ENCODE measurements at places on chromosomes 16 and 17.

DNA sequence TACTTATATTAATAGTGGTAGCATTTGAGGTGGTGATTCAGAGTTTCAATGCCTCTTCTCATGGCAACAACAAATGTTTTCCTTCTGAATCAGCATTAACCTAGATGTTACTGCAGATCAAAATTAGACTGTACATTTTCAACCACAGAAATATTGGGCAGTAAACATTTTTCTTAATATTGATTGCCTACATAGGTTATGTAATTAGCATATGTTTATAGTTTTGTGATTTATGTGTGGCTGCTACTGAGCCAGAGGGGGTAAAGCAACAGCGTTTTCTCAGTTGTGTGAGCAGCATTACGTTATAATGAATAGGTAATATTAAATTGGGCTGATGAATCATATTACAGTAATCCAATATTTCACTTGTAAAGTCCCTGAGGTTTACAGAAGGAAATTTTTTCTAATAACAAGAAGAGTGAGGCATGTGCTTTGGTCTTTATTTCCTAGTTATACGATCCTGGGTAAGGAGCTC, 18.8 kb upstream of the BMERB1 start:
- no peak for DNase-seq

DNA sequence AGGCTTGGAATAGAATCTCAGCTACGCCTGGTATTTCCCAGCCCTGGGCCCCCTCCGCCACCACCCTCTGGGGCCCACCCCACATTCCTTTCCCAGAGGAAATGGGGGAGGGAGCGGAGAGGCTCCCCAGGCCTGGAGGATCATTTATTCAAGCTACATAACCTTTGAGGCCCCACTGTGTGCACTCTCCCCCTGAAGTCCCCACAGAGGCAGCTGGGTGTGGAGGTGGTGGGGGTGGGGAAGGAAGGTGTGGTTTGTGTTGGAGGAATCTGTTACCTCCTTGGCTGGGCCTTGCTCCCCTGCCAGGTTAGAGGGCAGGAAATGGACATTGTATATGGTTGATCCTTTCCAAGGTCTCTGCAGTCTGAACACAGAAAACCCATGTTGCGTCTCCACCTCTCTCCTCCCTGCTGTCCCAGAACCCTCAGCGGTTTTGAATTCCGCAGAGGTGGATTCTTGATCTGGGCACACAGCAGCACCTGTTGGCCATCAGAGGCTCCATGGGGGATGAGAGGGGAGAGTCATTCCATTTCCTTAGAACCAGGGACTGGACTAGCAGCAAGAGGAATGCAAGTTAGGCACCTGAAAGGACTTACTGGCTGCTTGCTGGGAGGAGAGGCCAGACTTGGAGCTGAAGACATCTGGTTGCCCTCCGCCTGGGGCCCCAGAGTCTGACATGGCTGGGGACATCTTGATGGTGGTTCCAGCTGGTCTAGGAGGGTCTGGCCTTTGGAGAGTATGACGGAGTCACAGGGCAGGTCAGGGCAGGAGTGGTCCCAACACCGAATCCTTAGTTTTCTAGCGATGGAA, 23.0 kb downstream of the ARHGAP23 start:
- DNase-seq, result no peak

DNA sequence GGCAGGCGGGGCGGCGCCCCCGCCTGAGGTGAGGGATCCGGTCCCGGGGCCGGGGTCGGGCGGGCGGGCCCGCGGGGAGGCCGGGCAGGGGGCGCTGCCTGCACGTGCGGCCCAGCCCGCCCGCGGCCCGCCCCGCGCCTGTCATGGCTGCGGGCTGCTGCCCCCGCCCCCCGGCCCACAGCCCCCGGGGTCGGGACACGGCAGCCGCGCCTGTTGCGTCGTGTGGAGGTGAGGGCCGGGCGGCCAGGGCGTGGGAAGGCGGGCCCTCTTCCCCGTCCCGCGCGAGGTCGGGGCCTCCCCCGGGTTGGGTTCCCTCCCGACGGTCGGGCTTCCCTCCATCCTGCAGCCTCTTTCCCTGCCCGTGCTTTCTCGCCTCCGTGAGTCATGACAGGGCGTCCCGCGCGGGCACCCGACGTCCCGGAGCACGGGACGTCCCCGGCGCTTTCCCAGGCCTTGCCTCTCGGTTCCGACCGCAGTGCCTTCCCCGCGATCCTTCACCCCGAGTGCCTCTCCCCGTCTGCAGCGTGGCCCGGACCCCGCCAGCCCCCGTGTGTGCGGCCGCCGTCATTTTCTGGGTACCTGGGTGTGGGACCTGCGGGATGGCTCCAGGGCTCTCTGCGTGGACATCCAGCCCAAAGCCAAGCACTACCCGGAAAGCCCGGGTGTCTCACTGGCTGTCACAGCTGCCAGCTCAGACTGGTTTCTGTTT, 76.7 kb downstream of the CHD9 start:
- DNase-seq, result peak; percentile 22

- DNase-seq, result no peak
These were observed 75.8 kb downstream of the ADAMTS18 start for GRCh38 chr16:77359065-77359502.

DNA sequence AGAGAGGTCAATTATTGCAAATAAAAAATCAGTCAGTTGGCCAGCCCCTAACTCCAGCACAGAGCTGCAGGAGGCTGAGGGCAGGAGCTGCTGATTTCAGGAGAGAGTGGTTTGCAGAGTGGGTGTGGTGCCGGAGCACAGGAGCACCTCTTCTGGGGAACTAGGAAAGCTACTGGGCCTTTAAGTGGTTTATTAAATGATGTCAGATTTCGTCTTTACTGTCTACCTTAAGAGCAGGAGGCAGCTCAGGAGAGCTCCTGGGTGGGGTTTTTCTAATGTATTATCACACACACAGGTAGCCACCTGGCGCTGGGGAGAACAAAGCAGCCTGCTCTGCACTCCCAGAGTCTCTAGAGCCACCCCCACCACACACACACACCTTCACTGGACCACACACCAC, 11.5 kb upstream of the HAS3 start:
- DNase-seq, result no peak

DNA sequence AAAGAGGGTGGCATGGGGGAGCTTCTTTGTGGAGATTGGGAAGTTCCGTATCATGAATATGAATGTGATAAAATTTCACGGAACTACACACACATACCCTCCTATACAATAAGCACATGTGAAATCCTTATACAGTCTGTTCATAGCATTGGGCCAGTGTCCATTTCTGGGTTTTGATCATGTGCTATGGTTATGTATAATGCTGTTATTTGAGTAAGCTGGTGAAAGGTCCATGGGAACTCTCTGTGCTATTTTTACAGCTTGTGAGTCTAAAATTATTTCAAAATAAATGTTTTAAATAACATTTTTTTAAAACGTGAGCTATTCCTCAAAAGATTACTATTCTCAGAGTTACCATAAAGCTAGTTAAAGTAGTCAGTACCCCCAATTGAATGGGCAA, 205.2 kb upstream of the CACNG5 start:
- no peak for DNase-seq

- no peak for DNase-seq
These were observed 26.3 kb downstream of the ERN1 start for GRCh38 chr17:64103391-64104364.

DNA sequence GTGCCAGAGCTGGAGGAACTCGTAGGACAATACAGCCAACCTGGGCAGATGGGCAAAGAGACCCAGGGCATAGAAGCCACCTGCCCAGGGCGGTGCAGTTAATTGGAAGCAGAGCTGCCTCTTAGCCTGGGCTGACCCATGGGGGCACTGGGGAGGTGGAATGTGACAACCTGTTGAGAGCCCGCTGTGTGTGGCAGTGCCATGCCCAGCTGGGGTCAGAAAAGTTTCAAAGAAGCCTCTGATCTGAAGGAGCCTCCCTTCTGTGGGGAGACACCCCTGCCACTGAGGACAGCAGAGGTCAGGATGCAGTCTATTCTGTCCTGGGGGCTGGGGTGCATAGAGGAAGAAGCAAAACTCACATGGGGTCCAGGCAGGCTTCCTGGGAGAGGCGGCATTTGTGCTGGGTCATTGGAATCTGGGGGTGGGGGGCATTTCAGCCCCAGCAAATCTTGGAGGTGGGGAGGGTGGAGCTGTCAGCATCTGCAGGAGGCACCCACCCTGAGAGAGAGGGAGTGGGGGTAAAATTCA, 176.1 kb upstream of the CIBAR2 start:
- DNase-seq, result no peak

Data from bone marrow (tissue), 2 donors.